ENCODE measurements at places on chromosomes 6 and 20.

- no peak for DNase-seq
These were observed 17.1 kb downstream of the ZHX3 start for GRCh38 chr20:41300383-41300782.

DNA sequence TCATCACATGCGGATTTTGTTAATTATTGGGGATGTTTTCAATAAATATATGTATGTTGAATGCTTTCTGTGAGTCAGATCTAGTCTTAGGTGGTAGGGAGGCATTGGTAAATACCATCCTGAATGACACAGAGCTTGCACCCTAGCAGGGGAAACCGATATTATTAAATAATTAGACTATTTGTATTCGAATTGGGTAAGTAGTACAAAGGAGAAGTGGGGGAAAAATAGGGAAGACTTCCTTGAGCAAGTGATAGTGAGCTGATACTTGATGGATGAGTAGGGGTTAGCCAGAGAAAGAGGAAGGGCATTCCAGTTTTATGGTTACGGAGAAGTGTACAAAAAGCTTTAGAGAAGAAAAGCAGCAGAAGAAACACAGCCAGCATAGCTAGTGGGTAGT is 1.5 kb downstream of the RIOK1 start:
- DNase-seq = no peak

- no peak for DNase-seq
These were observed 134.4 kb upstream of the STMND1 start for GRCh38 chr6:16967470-16967817.

DNA sequence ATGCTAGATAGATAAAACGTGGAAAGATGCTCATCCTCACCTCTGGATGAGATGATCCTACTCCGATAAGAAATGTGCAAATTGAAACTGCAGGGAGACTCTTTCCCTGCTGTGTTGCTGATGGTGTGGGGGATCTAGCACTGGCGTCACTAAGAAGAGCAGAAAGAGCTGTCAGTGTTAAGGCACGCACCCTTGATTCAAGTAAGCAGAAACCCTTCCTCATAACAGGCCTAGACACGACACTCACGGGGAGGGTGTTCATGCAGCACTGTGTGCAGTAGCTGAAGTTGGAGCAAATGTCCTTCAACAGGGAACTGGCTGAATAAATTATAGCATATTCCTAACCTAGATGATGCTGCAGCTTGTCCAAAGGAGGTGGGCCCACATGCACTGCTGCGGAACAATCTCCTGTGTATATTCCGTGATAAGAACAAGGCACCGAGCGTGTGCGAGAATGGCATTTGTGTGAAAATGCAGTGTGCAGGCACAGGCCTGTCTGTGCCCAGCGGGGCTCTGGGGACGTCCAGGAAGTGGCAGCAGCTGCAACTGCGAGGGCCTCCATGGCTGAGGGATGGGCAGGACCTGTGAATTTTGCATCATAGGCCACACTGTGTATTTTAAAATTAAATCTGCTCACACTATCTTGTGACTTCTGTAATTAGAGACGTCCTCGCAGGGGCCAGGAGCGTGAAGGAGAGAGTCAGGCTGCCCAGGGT is 64.0 kb downstream of the TCP11 start:
- DNase-seq = no peak

GRCh38 chr6:119174879-119175817 is 96.7 kb upstream of the FAM184A start:
- DNase-seq = no peak

DNA sequence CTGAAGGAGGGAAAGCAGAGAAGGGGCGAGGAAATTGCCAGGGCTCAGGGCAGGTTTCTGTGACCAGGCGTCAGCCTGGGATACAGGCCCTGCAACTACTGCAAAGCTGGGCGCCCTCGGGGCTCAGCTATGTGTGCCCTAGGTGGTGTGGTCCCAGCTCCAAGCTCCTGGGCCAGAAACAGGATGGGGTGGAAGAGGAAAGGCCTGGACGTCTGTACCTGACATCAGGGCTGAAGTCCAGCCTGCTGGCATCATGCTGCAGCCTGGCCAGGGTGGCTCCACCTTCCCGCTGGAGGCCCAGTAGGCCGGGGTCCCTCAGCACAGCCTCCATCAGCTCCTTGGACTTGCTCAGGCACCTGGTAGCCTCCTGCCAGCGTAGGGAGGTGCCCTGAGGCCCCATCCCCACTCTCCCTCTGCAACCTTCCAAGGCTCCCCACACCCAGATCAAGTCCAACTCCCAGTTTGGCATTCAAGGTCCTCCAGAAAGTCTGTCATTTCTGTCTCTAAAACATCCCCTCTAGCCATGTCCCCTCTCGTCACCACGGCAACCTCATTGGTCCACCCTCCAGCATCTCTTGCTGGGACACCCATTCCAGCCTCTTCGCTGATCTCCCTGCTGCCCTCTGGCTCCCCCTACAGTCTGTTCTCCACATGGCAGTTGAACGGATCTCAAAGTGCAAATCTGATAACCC is 38.2 kb downstream of the KIAA1755 start:
- no peak for DNase-seq

- no peak for DNase-seq
These were observed 252.7 kb upstream of the POU3F2 start for GRCh38 chr6:98581705-98582104.

GRCh38 chr6:2971420-2972218 is at the start of gene SERPINB6:
Gene SERPINB6, minus strand, starts transcription at chr6:2971567. Its CDS starts 12,235 bp downstream, at chr6:2959332.
- peak; percentile 40 for DNase-seq

GRCh38 chr20:44752099-44752931 is 6.7 kb downstream of the KCNK15 start:
- DNase-seq = no peak

- DNase-seq = no peak
These were observed 708.8 kb downstream of the EYS start for GRCh38 chr6:64998204-64998603.

GRCh38 chr20:35617397-35618262 is 2.0 kb downstream of the SPAG4 start:
- peak; percentile 59 for DNase-seq

DNA sequence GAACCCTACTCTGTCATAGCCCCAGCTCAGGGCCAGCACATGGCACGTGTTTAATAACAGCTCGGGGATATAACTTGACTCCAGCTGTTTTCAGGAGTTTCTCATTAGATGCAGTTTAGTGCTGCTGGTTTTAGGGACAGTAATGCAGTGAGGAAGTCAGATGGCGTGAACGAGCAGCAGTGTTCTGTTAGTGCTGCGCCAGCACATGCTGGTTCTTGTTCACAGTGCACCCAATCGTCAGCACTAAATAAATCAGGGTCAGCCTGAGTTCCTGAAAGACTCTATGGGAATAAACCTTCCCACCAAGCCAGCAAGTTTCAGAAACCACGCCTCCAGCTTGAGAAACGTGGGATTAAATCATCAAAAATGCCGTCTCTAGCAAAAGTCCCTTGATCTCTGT is 235.9 kb upstream of the SUPT3H start:
- DNase-seq = peak; percentile 79

DNA sequence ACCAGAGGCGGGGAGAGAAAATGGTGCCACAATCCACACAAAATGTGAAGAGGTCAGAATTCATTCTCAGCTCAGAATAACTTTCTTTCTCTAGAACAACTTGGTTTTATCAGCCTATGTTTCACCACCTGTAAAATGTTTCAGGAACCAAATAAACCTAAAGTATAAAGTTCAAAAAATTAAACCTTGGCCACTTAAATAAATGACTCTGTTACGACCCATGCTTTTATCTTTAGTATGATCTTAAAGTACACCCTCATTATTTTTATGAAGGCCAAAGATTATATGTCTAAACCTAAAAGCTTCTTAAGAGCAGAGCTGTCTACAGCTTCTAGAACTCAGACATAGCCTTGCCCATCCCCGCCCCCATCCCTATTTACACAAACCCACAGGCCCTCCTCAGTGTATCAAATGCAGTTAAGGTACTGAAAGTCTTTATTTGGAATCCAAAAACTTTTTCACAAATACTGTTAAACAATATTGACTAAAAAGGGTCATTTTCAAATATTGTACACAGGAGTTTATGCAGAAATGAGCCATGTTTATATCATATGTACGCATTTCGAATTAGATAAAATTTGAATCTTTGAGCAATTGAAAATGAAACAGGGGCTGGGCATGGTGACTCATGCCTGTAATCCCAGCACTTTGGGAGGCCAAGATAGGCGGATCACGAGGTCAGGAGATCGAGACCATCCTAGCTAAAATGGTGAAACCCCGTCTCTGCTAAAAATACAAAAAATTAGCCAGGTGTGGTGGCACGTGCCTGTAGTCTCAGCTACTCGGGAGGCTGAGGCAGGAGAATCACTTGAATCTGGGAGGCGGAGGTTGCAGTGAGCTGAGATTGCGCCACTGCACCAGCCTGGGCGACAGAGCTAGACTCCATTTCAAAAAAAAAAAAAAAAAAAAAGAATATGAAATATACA is 5.7 kb upstream of the NHSL1 start:
- no peak for DNase-seq

GRCh38 chr6:96467814-96468213 is 53.8 kb upstream of the UFL1 start:
- no peak for DNase-seq
